NCI-H2171 treated with DMSO at 0.1 percent for 48 hours (cell line): ENCODE measurements at places on chromosomes 7 and 10.

GRCh38 chr7:127635659-127636285, 16.2 kb upstream of the SND1 start:
- no peak for DNase-seq

DNA sequence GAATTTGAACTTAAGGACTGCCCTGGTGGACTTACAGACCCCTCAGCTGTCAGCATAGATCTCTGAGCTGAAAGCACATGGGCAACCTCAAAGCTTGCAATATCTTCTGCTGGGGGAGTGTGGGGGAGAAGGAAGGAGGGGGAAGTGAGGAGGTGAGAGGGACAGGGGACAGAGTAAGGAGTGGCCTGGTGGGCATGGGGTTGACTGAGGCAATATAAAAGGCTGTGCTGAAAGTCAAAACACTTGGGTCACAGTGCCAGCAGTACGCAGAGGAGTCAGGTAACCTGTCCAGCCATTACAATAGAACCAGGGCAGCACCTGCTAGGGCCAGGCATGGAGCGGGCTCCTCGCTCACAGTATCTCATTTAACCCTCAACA, 43.2 kb downstream of the PPP1R3C start:
- no peak for DNase-seq

DNA sequence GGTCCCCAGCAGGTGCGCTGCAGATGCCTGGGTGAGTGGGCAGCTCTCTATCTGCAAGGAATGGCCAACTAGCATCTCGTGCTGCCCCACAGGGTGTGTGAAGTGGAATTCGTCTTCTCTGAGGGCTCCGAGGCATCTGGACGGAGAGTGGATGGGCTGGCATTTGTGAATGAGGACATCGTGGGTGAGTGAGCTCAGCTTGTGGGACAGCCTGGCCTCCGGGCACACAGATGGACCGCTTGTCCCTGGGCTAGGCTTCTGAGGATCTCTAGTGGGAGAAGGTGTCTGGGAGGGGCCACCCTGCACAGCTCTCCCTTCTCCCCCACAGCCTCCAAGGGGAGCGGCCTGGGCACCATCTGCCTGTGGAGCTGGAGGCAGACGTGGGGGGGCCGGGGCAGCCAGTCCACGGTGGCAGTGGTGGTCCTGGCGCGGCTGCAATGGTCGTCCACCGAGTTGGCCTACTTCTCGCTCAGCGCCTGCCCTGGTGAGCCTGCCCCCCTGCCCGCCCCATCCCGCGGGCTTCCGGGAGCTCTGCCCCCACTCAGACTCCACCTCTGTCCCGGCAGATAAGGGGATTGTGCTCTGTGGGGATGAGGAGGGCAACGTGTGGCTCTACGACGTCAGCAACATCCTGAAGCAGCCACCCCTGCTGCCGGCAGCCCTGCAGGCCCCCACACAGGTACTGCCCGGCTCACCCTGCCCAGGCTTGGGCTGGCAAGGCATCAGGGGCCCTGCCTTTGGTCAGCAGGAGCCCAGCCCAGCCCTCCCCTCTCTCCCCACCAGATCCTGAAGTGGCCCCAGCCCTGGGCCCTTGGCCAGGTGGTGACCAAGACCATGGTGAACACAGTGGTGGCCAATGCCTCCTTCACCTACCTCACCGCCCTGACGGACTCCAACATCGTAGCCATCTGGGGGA, 6.3 kb downstream of the POLR2J start:
- DNase-seq = no peak

- no peak for DNase-seq
These were observed 130.4 kb upstream of the GHITM start for GRCh38 chr10:84008878-84009277.

DNA sequence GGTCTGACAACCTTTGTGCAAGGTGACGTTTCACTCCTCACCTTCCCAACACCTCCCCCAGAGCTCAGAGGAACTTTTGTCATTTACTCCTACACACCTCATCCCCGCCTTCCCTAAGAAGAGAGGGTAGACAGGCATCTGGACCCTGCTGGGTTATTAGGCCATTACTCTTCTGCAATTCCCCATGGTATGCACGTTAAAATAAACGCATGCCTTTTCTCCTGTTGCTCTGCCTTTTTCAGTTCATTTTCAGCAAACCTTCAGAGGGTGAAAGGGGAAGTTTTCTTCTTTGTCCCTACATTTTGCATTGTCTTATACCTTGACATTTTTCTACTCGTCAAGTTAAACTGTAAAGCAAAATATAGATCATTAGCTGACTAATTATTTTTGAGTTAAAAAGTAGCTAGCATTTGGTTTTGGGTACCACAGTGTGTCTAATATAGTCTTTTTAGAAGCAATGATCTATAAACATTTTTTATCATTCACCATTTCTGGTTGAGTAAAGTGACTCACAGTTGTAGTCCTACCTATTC, 10.5 kb upstream of the EDRF1 start:
- no peak for DNase-seq

- no peak for DNase-seq
These were observed 1.4 kb downstream of the NDUFB8 start for GRCh38 chr10:100528123-100528886.

- no peak for DNase-seq
These were observed 304.5 kb downstream of the SDHAF3 start for GRCh38 chr7:97422046-97422445.

DNA sequence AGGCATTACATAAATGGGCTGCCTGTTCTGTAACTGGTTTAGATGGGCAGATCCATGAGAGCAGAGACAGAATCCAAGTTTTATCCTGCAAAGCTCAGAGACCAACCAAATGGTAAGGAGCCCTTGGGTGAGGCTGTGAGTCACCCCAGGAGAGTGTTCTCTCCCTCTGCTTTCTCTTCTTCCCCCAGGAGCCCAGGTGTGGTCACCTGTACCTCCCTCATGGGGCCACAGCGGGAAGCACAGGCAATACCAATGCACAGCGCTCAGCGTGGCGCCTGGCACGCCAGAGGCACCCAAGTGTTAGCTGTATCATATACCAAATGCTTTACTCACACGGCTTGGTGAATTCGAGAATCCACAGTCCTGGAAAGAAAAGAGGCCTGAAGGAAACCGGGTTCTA, 39.4 kb downstream of the CTBP2 start:
- DNase-seq = no peak

GRCh38 chr10:103703941-103704919, 151.1 kb downstream of the SH3PXD2A start:
- DNase-seq = peak; percentile 41

- no peak for DNase-seq
These were observed 62.8 kb downstream of the TACC2 start for GRCh38 chr10:122051609-122052385.

- no peak for DNase-seq
These were observed 77.5 kb downstream of the GPR26 start for GRCh38 chr10:123743441-123744223.

- DNase-seq = no peak
These were observed 117.5 kb upstream of the UNC5B start for GRCh38 chr10:71094712-71095390.

GRCh38 chr7:12552876-12553275, 17.6 kb upstream of the SCIN start:
- DNase-seq = no peak

- no peak for DNase-seq
These were observed 407.4 kb downstream of the GRM8 start for GRCh38 chr7:126845331-126845730.

- no peak for DNase-seq
These were observed 188.3 kb upstream of the AKR1E2 start for GRCh38 chr10:4637657-4638056.

DNA sequence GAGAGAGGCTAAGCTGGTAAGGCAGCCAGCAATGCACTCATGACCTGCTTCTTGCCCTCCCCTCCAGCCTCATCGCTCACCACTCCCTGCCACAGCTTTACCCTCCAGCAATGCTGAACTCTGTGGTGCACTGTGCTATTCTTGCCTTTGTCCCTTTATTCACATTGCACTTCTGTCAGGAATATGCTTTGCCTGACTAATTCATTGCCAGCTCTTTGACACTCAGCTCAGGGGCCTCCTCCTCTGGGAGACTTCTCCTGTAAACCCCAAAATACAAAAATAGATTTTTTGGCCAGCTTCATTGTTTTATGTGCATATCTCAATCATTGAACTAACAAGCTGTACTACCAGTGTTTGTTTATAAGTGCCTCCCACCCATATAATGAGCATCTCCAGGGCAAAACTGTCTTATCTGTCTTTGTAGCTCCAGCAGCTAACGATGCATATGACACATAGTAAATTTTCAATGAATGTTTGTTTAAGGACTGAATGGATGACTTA, 8.2 kb downstream of the CNNM1 start:
- DNase-seq = no peak

DNA sequence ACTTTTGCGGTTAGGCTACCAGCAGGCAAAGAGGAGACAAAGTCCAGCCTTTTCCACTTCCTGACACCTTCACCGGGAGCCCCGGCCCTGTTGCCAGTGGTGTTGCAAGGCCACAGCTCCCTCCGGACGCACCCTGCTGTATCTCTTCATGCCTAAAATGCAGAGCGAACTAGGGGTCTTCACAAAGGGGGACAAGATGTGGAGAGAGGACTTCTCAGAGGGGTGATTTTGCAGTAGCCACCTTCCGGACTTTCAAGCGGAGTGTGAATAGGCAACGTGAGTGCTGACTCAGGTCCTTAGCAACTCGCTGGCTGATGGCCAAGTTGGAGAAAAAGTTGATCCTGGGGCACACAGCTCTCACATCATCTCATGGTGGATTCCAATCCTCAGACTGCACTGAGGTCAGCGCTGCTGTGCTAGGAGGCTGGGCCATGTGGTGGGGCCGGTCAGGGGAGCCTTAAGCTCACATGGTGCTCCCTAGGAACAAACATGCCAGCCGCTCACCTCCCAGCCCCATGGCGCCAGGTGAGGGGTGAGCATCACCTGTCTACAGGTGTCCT, 166.3 kb downstream of the LCOR start:
- DNase-seq = no peak

GRCh38 chr10:4353964-4354363, 472.0 kb upstream of the AKR1E2 start:
- no peak for DNase-seq

GRCh38 chr10:33153968-33154327, 180.5 kb downstream of the NRP1 start:
- no peak for DNase-seq

- no peak for DNase-seq
These were observed 146.4 kb downstream of the ACTR3B start for GRCh38 chr7:152905949-152906348.

- no peak for DNase-seq
These were observed 259.2 kb upstream of the FZD1 start for GRCh38 chr7:91005024-91005423.

DNA sequence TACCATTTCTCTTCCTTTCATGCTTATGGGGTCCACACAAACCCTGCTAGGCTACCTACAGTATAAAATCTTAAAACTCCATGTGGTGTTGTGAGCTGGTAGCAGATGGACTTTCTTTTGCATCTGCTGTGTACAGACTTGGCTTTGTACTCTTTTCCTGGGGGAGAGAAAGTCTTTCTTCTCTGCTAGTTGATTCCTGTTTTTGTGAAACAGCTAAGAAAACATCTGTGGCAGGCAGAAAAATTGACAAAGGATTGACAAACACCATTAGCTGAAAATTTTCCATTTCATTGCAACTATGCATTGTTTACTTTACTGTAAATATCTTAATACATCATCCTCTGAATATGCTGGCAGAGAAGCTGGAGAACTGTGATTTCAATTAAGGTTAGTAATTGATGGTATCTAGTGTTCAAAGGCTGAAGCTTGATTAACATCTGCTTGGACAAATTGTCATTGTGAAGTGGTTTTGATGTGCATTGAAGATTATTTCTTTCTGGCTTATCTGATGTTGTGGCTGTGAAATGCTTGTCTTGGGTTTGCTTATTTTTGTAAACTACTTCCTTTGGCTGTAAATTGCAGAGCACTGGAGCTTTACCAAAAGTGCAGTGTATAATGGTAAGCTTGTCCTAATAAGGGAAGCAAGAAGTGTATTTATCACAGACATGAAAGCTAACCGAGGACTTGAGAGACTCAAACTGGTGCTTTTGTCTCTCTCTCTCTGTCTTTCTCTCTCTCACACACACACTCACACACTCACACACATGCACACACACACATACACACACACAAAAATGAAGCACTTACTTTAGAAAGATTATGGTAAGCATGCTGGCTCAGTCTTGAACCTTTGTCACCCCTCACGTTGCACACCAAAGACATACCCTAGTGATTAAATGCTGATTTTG, at the start of gene FOXP2:
TSS of gene FOXP2 (plus strand) at position 660 of the 908 bp plus-strand sequence. CDS start 11,697 bp downstream, outside the sequence.
- peak; percentile 96 for DNase-seq

GRCh38 chr7:155203059-155203881, 94.4 kb upstream of the INSIG1 start:
- DNase-seq = no peak

GRCh38 chr10:31765541-31765940, 163.1 kb downstream of the ARHGAP12 start:
- no peak for DNase-seq

DNA sequence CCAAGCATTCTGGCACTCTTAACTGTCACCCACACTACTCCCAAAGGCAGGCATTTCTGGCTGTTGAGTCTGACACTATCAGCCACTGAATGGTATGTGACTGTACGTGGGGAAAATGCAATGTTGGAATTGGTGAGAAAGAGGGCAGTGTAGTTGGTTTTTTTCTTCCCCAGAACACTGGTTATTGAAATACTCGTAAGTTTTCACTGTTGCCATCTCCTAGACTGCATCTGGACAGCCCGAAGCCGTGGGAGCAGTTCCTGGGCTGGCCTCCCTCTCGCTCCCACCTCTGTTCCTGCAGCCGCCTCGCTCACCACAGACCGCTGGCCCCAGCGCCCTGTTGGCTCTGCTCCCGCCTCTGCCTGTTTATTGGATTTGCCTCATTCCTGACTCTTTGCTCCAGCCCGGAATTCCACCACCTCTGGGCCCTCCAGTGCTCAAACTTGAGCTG, 5.7 kb downstream of the PLCE1 start:
- DNase-seq = no peak
